ENCODE measurements at places on chromosomes 5 and 9. TPM values are rescaled to one million over a fixed set of nuclear protein-coding genes. Genes with fewer than 3 reads are reported as not detected.

DNA sequence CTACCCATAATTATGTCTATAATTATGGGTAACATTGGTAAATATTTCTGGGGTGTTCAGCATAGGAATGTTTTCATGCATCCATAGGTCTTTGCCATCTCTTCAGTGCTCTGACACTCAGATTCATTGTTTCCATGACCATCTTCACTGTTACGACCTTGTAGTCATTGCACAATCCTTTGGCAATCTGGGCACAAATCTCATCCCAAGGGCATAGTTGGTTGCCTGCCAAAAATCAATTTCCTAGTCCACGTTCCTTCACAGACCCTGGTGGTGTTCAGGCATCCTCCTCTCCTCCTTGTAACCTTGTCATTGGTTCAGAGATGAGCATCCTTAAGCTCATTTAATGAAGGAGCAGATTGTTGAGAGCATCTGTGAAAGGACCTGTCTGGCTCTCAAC lies 1400.7 kb downstream of the CDH12 start:
- no peak for DNase-seq

DNA sequence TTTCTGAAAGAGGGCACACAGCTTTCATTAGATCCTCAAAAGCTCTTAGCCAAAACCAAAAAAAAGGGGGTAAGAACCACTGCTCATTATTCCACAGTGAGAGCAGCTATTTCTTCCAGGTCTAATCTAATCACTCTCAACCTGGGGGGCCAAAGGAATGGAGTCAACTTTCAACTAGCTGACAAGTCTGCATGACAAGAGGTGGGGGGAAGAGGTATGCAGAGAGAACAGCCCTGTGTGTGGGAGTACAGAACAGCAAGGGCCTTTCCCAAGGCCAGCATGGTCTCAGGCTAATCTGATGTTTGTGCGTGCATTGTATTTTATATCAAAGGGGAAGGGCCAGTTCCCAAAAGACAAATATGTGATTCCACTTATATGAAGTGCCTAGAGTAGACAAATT lies 36.9 kb upstream of the PIP5K1B start:
- DNase-seq = no peak

DNA sequence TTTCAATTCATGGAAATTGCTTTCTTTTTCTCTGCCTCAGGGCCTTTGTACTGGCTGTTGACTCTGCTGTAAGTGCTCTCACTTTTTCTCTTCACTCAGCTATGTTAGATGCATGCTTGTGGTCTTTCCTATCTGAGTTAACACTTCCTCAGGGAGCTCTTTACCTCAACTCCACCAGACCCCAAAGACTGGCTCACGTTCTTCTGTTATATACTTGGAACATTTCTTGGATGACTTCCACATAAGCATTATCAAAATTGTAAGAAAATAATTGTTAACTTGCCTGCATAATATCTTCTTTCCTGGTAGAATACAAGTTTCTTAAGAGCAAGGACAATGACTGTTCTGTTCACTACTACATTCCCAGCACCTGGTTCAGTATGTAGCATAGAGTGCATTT lies 455.9 kb downstream of the EBF1 start:
- no peak for DNase-seq

DNA sequence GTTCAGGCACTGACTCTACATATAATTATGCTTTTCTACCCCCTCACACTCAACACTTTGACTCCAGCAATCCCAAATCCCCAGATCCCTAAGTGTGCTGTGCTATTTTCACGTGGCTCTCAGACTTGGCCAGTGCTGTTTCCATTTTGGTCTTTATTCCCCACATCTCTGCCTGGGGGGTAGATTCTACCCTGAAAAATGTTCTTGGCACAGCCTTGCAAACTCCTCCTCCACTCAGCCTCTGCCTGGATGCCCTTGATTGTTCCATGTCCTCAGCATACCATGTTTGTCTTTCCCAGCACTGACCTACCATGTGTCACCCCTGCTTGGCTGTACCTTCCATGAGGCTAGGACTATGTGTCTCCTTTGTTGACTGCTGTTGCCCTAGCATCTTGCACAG lies 43.0 kb downstream of the FXN start:
- no peak for DNase-seq

The GRIA1 gene
- 0.52 TPM for total RNA-seq

Data from H9 (cell line).